ENCODE measurements at places on chromosomes 6 and 20. TPM values are rescaled to one million over a fixed set of nuclear protein-coding genes. Genes with fewer than 3 reads are reported as not detected.

GRCh38 chr6:27452496-27452897, 20.4 kb downstream of the ZNF184 start:
- no peak for DNase-seq

DNA sequence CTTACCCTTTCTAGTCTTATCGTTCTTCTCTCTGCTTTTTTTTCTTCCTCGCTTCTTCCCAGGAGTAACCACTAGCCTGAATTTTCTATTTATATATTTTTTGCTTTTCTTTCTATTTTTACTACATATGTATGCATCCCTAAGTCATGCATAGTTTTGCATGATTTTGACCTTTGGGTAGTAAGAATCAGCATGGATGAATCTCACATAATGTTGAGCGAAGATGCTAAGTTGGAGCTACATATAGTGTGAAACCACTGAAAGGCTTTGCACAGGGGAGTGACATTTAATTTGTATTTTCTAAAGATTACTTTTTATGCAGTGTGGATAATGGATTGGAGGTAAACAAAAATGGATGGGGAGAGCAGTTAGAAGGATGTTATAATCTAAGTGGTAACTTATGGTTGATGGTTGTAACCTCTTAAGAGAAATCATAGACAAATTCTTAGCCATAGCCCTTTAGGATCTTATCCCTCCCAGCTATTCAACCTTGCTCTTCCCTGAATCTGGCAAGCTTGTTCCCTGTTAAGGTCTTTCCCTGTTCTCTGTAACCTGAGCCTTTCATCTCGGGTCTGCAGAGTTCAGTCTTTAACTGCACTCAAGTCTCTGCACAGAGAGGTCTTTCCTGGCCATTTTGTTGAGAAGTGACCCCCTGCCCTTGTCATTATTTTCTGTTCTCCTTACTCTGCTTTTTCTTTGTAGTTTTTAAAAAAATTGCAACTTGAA, 18.0 kb downstream of the PEX7 start:
- no peak for DNase-seq

HLA-C gene
- 1,739 TPM for total RNA-seq

GRCh38 chr20:20677186-20677585, 35.3 kb downstream of the RALGAPA2 start:
- DNase-seq, result no peak

- DNase-seq, result no peak
Observed at GRCh38 chr6:84119277-84119676, 85.7 kb downstream of the MRAP2 start.

DNA sequence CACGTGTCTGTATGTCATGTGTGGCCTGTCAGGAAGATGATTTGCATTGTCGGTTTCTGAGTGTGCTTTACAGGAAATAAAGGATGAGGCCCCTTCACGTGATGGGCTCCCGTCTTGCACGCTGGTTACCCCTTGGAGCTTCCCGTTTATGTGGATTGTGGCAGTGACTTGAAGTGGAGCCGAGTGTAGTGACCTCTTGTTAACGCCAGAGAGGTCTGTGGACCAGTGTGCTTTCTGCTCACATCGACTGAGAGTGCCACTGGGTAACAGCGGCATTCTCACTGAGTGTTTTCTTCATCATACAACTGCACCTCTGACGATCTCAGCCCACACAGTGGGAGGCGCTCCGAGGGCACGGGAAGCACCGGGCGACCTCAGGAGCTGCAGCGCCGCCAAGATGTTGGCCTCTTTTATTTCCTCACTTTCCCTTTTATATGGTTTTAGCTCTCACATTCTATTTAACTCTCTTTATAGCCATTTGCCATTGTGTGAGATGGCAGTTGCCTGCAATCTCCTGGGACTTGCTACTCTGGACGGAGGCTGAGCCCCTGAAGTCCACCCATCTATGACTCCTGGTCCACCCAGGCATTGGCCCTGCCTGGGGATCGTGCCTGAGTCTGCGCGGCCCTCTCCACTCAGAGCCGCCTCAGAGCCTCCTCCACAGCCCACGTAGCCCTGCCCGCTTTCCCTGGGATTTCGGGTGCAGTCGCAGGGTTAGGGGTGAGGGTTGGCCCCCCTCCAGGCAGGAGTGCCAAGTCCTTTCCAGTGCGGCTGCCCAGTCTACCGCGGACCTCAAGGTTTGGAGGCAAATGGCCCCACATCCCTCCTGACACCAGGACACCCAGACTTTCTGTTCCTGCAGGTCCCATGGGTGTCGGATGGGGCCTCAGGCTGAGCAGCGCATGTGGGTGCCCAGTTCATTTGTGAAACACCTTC, 238.9 kb downstream of the ERMARD start:
- no peak for DNase-seq

SLC35D3 gene
- total RNA-seq, result under 0.01 TPM

PRKN gene
- 7.0 TPM for total RNA-seq

- no peak for DNase-seq
Observed at GRCh38 chr6:99241905-99242534, 107.5 kb downstream of the FAXC start.

- DNase-seq, result no peak
Observed at GRCh38 chr6:42093582-42094329, 43.4 kb downstream of the TAF8 start.

FANCE gene
- total RNA-seq, result 9.7 TPM

DNA sequence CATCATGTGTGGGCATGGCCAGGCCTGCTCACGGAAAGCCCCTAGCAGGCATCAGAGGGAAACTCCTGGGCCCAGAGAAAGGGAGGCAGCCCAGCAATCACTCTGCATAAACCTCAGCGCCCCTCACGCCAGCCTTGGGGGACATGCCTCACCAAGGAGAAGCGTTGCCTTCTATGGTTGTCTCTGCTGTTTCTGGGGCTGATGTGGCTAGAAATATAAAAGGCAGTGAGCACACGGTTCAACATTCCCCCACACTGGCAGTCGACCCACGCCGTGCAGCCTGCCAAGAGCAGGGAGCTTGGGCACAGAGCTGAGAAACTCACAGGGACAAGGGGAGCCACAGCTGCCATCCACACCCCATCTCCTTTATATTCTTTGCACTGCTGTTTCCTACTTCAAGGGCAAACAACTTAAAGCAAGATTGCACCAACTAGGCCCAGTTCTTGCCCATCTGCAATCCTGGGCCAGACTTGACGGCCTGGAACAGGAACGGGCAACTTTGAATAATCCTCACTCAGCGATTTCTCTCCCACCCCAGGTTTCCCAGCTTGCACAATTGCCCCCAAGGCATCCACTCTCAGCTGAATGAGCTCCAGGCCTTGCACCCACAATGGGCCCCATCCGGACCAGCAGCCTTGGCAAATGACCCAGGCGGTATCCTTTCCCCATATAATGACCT, 35.5 kb upstream of the FOXC1 start:
- DNase-seq, result no peak

DNA sequence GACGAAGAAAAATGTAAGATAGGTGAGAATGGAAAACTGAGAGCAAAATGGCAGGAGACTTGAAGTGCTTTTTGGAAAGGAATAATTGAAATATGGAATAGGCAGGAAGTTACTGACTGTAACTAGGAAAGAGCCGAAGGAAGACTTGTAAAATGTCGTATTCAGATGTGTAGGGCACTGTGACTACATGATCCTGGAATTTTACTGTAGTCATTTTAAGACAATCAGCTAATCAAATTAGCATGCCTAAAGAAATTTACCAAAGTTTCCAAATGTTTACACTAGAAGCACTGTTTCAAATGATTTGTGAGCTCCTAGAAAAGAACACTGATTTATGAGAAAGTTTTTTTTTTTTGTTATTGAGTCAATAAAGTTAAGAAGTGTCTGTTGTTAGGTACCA, 21.2 kb upstream of the ADIG start:
- no peak for DNase-seq

SLC35F1 gene
- total RNA-seq, result not detected

DNA sequence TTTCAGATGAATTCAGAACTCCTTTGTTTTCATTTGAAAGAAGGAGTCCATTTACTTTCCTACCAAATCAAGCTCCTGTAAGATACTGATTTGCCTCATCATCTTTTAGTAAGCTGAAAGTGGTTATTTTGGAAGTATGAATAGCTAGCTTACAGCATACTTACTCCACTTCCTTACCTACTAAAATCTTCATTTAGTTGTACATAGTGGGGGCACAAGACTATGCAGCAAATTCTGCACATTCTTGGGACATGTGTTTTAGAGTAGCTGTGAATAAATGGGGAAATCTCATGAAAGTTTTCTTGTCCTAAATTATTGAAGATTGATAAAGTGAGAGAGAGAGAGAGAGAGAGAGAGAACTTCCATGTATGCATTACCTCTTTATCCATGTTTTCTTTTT, 256.3 kb downstream of the OGFRL1 start:
- DNase-seq, result no peak

CST1 gene
- not detected for total RNA-seq

- no peak for DNase-seq
Observed at GRCh38 chr6:154594496-154595198, 84.2 kb upstream of the CNKSR3 start.

DNA sequence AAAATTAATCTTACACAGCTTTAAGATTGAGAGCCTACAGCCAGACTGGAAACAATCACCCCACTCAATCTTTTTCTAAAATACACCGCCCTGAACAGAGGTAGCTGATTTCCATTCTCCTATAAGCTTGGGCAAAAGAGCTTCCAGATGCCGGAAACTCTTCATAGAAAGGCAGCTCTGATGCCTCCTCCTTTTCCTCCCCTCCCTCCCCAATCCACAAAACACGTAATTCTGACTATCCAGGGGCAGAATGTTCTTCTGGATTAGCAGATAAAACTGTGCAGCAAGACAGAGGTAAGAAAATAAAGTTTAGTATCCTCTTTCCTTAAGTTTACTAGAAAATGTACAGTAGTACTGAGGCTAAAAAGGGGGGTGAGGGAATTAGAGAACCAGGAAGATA, 15.8 kb downstream of the ADNP start:
- no peak for DNase-seq

DNA sequence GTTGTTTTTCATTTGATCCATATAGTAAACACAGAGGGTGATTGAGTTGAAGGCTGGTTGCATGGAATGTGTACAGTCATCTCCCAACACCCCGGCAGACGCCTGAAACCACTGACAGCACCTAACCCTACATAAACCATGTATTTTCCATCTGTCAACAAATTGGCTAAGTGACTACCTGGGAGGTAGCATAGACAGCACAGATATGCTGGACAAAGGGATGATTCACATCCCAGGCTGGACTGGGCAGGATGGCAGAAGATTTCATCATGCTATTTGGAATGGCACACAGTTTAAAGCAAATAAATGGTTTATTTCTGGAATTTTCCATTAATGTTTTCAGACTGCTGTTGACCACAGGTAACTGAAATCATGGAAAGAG, 4.4 kb upstream of the VIP start:
- DNase-seq, result no peak

DNA sequence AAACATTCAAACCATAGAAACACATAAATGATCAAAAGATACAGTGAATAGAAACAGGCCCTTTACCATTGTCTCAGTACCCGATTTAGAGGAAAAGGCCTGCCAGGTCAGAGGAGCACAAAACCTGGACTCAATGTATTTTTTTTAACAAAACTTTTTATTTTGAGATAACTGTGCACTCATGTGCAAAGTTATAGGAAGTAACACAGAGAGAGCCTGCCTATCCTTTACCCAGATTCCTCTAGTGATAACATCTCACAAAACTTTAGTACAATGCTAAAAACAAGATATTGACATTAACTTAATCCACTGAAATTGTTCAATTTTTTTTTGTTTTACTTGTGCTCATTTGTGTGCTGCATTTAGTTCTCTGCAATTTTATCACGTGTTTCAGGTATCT, 36.8 kb upstream of the SAMD3 start:
- no peak for DNase-seq

COL9A1 gene
- total RNA-seq, result not detected

DNA sequence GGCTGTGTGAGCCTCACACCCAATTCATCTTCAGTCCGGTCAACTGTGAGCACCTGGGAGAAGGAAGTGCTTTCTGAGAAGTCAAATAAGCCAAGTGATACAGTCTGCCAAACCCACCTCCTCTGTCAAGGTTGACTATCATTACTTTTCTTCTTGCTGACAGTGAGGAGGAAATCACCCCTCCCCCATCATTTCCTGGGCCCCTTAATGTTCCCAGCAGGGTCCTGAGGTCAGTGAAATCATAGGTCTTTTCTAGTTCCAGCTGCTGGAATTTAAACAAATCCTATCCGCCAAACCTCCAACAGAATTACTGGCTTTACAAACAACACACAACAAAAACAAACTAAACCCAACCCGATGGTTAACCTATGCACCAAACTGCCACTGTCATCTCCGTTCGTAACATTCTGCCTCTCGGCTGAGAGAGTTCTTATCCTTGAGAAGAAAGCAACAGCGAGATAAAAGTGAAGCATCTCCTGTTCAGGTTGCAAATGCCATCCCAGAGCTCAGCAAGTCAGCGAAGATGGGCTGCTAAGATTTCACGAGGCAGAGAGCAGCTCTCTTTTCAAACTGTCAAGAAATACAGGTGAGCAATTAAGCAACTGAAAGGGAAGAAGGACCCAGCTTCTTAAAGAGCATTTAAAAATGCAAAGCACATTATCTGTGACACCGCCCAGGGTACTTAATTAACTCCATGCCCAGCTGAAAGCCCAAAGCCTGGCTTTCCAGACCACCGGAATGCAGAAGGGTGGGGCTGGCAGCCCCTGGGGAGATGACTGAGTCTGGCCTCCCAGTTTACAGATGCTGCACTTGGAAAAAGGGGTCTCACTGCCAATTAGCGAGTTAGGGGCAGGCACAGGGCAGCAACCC, 24.7 kb downstream of the GFOD1 start:
- DNase-seq, result no peak

GRCh38 chr6:20778912-20779311, 244.7 kb downstream of the CDKAL1 start:
- DNase-seq, result no peak

DNA sequence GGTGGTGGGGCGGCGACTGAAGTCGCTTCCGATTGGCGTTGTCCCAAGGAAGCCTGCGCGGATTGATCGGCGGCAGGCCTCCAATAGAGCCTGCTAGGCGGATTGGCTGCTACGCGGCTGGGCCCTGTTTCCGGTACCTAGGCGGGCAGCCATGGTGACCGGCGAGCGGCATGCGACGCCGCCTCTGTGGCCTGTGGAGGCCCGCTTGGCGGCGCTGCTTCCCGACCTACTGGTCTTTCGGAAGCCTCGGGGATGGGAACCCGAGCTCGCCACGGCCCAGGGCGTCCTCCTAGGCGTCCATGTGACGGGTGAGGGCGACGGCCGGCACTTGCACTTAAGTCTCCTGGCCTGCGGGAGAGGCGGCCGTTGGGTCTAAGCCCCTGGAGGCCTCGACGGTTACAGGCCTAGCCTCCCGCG, 28.1 kb downstream of the NFYA start:
- DNase-seq, result no peak

BPIFB4 gene
- not detected for total RNA-seq

DNA sequence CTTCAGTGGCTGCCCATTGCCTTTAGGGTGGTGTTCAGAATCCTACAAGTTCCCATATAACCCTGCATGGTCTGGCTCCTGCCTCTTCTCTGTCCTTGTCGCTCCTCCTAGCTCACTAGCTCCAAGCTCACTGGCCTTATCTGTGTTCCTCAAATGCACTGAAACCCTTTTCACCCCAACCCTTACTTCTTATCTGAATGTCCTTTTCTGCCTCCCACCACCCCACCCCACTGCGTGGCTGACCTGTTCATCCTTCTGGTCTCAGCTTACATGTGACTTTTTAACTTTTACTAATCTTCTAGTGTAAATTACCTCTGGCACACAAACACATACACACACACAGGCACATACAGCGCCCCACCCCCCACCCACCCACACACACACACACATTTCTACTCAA, 41.0 kb upstream of the GLP1R start:
- no peak for DNase-seq

CDC40 gene
- total RNA-seq, result 15.9 TPM

GRCh38 chr6:20399518-20399917, 2.2 kb upstream of the E2F3 start:
- no peak for DNase-seq

DDO gene
- 4.6 TPM for total RNA-seq

GRCh38 chr6:158389193-158389919, 77.1 kb downstream of the TULP4 start:
- no peak for DNase-seq
